ENCODE measurements at places on chromosomes 11 and 22.

DNA sequence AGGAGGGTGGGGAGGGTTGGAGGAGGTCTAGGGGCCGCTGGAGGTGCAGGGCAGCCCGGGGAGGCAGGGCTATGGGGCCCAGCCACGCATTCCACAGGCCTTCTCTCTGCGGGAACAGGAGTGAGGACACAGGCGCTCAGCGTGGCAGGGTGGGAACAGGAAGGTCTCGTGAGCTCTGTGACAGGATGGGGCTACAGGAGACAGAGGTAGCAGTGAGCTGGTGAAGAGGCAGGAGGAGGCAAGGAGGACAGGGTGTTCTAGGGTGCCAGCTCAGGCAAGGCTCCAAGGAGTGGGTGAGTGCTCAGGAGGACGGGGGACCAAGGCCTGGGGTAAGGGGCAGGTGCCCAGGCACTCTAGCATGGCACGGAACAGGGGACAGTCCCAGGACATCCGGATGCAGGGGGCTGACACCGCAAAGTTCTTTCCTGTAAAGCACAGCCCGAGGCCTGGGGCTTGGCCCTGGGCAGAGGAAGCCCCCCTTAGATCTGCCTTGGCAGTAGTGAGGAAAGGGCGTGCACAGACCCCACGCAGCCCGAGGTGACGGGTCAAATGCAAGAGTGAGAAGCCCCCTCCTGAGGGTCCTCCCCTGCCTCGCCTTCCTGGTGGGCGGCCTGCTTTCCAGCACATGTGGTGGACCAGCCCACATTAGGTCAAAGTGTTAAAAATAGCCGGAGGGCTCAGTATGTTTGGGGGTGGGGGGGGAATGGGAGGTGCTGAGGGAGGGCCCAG lies 4.7 kb upstream of the NEAT1 start:
- DNase-seq: no peak

DNA sequence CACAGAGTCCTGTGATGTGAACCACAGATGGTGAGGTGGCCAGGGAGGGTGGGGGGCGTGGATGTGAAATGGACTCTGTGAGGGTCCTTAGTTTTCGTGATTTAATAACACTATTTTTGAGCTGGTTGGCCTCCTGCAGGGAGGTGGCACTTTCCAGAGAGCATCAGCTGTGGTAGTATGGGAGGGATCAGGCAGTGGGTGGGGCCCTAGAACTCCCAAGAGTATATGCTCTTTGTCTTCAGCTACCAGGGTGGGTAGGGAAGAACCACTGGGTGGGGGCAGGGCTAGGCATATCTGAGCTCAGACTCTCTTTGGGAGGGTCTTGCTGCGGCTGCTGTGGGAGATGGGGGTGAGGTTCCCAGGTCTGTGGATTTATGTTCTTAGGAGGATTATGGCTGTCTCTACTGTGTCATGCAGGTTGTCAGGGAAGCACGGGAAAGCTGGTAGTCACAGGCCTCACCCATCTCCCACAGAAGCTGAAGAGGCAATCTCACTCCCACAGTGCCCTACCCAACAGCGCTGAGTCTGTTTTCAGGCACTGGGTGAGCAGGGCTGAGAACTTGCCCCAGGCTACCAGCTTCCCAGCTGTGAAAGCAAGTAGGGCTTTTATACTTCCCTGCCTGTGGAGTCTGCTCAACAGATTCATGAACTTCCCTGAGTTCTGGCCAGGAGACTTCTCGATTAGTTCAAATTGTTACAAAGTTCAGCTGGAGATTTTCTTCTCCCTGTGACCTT lies 47.9 kb upstream of the SNX19 start:
- no peak for DNase-seq

- no peak for DNase-seq
These were observed 1384.0 kb downstream of the TBC1D22A start for GRCh38 chr22:48146426-48146825.

- no peak for DNase-seq
These were observed 13.8 kb downstream of the NCAM1 start for GRCh38 chr11:112975051-112975450.

DNA sequence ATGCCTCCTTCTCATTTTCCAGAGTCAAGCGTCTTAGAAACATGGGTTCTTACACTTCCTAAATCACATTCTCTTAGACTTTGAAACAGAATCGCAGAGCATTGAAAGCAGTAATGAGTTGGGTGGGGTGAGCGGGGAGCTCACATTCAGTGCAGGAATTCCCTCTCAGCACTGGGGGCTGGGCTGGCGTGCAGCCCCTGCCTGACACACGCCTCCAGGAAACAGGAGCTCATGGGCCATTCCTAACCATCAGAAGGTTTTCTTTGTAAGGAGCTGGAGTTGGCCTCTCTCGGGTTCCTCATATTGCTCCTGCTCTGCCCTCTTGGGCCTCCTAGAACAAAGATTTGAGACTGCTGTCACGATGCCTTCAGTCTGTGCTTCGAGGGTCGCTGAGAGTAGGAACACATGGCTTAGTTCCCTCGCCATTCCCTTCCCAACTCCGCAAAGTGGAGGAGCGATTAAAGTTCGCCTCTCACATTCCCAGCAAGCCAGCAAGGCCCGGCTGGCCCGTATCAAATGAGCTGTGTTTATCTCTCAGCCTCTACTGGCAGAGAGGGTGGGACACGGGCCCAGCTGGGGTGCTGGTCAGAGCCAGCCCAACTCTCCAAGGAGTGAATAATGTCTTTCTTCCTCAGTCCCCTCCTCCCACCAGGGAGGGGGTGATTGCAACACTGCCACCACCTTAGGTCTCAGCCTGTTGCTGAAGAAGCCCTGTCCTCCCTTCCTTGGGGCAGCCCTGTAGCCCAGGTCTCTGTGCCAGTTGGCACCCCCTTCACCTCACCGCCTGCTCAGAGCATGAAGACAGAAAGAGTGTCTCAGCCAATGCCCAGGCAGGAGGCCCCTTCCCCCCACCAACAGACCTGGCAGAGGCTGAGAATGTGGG lies 10.4 kb downstream of the CHRDL2 start:
- DNase-seq: no peak

All from NCI-H2107 (cell line).